H4 (cell line): ENCODE measurements at places on chromosomes 6 and 20. TPM values are rescaled to one million over a fixed set of nuclear protein-coding genes. Genes with fewer than 3 reads are reported as not detected.

The PCMT1 gene
- 70.5 and 70.7 TPM in 2 replicates for total RNA-seq

The WDR27 gene
- total RNA-seq = 3.7 and 5.0 TPM in 2 replicates

The SYCP2L gene
- total RNA-seq = 0.39 and 1.5 TPM in 2 replicates

The RAD21L1 gene
- 0.12 TPM in 1 of 2 replicates, not detected in the other for total RNA-seq

The MUCL3 gene
- total RNA-seq = not detected in 2 replicates

The STK4 gene
- total RNA-seq = 12.8 and 14.3 TPM in 2 replicates

The PDE7B gene
- total RNA-seq = 1.7 and 2.3 TPM in 2 replicates
